ENCODE measurements at places on chromosomes 1 and 21.

DNA sequence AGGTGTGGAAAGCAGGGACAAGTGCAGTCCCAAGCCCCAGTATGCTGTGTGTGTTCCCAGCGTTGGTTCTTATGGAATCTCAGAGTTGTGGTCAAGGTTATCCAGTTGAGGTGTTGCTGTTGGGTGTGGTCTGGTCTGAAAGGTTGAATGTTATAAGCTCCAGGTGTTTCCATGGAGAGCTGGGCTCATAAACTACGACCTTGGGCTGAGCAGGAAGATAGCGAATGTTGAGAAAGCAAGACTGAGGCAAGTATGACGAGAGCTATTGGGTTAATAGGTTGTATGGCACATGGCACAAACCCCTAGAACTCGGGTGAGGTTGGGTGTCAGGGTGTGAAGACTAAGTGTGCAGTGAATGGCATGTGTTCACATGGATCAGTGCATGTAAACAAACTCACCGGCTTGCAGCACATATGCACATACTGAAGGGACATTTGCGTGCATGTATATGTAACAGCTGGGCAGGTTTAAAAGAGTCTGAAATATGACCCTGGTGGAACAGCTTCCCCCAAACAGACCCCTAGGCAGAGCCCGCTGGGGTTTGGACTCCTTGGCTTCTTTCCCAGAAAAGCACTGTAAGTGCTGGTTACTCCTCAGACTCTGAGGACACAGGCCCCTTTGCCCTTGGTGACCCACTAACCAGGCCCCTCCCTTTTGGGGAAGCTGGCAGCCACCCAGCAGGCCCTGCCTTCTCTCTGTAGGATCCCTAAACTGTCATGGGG is 117.5 kb downstream of the NAV1 start:
- no peak for DNase-seq

- no peak for DNase-seq
Observed at GRCh38 chr1:216599851-216600250, 123.4 kb downstream of the ESRRG start.

- no peak for DNase-seq
Observed at GRCh38 chr1:43843684-43844083, 89.9 kb upstream of the ARTN start.

- no peak for DNase-seq
Observed at GRCh38 chr1:90963651-90964050, 58.2 kb downstream of the ZNF644 start.

Measured in heart right ventricle (tissue), 16 donors.